Naive B cell (primary cell): ENCODE measurements at places on chromosomes 1 and 21. TPM values are rescaled to one million over a fixed set of nuclear protein-coding genes. Genes with fewer than 3 reads are reported as not detected.

Gene DRAXIN
- 0.09 TPM for polyA plus RNA-seq

Gene C1orf226
- not detected for polyA plus RNA-seq

DNA sequence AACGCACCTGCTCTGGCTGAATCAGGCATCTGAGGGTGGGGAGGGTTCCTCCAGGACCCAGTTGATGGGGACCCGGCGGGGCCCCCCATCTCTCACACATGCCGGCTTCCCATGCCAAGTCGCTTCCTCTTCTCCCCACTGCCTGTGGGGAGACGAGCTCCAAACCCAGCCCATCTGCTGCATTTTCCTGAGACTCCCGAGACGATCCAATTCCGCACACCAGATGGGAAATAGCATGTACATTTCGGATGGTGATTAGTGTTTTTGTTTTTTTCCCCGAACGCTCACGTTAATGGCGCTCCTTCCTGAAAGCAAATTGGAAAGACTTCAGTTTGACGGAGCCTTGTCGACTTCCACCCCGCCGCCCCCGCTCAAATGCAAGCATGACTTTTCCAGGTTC lies 13.2 kb upstream of the GRIK3 start:
- no peaks in the 10 kb centered on the region for H3K4me1 ChIP-seq
- H3K36me3 ChIP-seq, result no peaks in the 10 kb centered on the region

Gene PM20D1
- 1.3 TPM for polyA plus RNA-seq

Gene CLCA4
- polyA plus RNA-seq, result not detected

Gene CCDC17
- 0.08 TPM for polyA plus RNA-seq

Gene ZNF697
- not detected for polyA plus RNA-seq

DNA sequence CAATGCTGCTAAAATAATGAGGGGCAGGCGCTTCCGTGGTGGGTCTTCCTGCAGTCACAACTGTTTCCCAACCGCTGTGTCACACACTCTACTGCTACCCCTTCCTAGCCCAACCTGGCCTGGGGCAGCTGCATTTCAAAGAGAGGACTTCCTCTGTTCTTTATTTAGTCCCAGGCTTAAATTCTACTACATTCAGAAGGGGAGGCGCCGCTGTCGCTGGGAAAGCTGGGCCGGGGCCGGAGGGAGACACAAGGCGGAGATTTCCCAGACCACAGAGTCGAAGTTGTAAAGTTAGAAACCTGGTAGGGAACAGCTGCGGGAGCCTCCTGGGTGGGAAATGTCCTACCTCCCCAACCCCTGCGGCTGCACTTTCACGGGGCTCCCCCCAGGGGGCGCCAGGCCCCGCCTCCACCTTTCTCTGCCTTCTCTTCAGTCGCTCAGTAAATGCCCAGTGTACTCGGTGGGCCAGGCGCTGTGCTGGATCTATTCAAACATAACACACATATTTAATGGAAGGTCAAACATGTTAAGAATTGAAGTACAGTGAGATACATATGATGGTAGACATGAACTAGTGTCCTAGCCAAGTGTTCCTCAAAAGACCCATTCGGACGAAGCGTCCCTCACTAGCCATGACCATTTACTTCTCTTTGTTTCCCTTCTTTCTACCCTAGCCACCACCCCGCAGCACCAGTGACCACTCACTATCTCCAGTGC lies 23.1 kb downstream of the DYRK3 start:
- H3K4me1 ChIP-seq, result peaks cover 20% of the 10 kb centered on the region
- peak; percentile 49 for DNase-seq
- peak overlapping the region; percentile 64 for H3K27ac ChIP-seq
- no peaks in the 10 kb centered on the region for H3K36me3 ChIP-seq

GRCh38 chr21:21508859-21509258 lies 510.6 kb downstream of the NCAM2 start:
- no peak overlapping the region for H3K27ac ChIP-seq
- no peaks in the 10 kb centered on the region for H3K4me1 ChIP-seq
- H3K27me3 ChIP-seq, result no peaks in the 10 kb centered on the region
- no peak overlapping the region for H3K4me3 ChIP-seq

Gene ARMH1
- 17.2 TPM for polyA plus RNA-seq

- H3K36me3 ChIP-seq, result no peaks in the 10 kb centered on the region
- no peak for DNase-seq
- H3K27me3 ChIP-seq, result no peaks in the 10 kb centered on the region
- H3K4me3 ChIP-seq, result no peak overlapping the region
- no peak overlapping the region for H3K27ac ChIP-seq
These were observed 1086.3 kb upstream of the TMPRSS15 start for GRCh38 chr21:19489930-19490329.

Gene PROX1
- polyA plus RNA-seq, result not detected

Gene BARHL2
- not detected for polyA plus RNA-seq

DNA sequence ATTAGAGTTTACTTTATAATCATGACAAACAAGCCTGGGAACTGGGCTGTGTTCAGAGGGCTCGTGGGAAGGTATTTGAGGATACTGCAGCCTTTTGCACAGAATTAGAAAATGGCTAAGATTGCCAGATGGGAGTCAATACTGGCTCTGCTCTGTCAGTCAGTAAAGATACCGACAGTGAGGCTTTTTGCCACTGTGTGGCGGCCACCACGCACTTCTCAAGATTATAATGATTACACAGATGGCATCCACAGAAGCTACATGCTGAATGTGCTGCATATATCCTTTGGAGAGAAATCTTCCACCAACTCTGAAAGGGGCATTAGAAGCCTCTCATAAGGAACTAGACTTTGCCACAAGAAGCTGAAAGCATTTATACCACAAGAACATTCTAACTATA lies 213.4 kb upstream of the PTBP2 start:
- no peak overlapping the region for H3K27ac ChIP-seq
- no peak for DNase-seq
- no peaks in the 10 kb centered on the region for H3K27me3 ChIP-seq
- no peak overlapping the region for H3K4me3 ChIP-seq
- no peaks in the 10 kb centered on the region for H3K36me3 ChIP-seq
- no peaks in the 10 kb centered on the region for H3K4me1 ChIP-seq

Gene CAMK2N1
- polyA plus RNA-seq, result not detected

DNA sequence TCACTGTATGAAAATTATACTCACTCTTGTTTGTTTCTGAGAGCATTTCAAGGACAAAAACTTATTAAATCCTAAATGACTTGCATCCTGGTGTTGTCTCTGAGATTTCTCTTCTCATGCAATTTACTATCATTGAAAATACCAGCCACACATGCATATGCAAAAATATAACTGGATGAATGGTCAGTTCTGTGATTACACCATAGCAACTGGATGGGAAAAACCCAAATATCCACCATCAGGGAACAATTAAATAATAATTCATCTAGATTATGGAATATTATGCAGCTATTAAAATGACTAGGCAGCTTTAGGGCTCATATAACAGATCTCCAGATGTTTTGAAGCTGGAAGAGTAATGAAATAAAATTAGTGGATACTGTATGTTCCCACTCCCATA lies 11.6 kb upstream of the DSCAM start:
- H3K36me3 ChIP-seq, result no peaks in the 10 kb centered on the region
- DNase-seq, result no peak
- no peak overlapping the region for H3K27ac ChIP-seq
- H3K27me3 ChIP-seq, result peaks cover 20% of the 10 kb centered on the region
- H3K4me3 ChIP-seq, result no peak overlapping the region
- H3K4me1 ChIP-seq, result no peaks in the 10 kb centered on the region

Gene TMEM269
- polyA plus RNA-seq, result not detected

GRCh38 chr21:42101246-42101645 lies 30.1 kb downstream of the UMODL1 start:
- DNase-seq, result no peak
- H3K27ac ChIP-seq, result no peak overlapping the region
- no peak overlapping the region for H3K4me3 ChIP-seq
